NCI-H226 (cell line): ENCODE measurements at places on chromosomes 6 and 20.
A peak's percentile ranks its signal among the peaks of the same experiment; 100 is the strongest.

- DNase-seq: peak; percentile 45
Observed at GRCh38 chr6:140784573-140784972, 1348.2 kb upstream of the GJE1 start.

- no peak for DNase-seq
Observed at GRCh38 chr6:164109770-164110140, 695.2 kb downstream of the QKI start.

- no peak for DNase-seq
Observed at GRCh38 chr6:15254070-15254975, 8.5 kb downstream of the JARID2 start.

DNA sequence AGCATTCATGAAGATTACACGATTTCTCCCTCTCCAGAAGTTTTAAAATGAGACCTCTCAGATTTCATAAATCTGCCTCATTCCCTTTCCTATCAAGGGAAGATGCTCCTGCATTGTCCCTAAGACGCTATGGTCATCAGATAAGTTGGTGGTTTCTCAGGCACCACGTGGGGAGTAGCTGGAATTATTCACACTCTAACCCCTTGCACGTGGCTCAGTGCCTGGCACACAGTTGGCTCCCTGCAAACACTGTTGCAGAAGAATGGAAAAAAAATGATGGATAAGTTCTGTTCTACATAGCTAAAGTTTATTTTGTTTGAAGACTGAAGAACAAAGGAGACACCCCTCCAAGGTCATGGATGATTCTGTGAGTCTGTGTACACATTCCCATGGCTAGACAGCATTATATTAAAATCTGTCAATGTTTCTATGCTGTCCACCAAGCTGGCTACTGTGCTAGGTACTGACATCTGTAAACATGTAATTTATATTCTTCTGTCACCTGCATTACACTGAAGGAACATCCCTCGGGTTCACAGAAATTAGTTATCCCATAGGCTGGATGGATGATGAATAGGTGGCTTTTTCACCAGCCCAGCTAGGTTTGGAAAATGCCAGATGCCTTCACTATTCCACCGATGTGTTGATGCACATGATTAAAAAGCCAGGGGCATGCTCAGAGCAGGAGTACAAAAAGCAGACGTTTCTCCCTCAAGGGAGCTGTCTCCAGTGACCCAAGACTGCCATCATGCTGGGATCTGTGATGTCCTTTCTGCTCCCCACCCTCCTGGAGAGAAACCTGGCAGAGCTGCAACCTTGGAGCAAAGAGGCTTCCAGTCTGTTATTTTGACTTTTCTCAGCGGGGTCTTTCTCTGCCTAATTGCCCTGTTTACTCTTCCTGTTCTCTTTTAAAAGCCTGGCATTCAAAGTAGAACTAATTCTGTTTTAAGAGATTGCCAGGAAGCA lies 610.5 kb downstream of the UTRN start:
- DNase-seq: no peak

DNA sequence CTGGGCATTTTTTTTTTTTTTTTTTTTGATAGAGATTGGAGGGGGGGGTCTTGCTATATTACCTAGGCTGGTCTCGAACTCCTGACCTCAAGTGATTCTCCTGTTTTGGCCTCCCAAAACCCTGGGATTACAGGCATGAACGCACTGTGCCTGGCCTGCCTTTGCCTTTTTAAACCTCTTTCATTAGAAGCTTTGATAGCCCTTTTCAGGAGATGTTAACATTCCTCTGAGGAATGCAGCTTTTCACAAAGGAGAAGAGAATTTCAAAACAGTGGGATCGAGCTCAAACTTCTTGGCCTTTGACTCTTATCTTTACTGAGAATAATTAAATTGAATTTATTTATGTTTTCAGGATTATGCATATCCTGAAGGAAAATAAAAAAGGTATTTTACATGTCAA lies 31.3 kb downstream of the SLC26A8 start:
- DNase-seq: no peak

DNA sequence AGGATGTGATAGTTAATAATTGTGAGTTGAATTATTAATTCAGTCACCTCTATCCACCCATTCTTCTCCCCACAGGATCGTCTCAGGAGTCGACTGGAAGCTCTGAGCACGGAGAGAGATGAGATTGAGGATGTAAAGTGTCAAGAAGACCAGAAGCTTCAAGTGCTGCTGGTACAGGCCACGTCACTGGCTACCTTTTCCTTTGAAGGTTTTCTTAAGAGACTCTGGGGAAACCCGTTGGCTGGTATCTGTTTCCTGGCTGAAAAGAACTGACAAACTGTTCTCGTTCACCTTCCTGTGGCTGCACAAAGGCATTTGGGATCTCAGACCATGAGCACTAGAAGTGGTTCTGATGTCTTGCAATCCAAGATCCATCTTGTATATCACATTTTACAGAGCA lies 3.8 kb downstream of the TRIM15 start:
- no peak for DNase-seq

DNA sequence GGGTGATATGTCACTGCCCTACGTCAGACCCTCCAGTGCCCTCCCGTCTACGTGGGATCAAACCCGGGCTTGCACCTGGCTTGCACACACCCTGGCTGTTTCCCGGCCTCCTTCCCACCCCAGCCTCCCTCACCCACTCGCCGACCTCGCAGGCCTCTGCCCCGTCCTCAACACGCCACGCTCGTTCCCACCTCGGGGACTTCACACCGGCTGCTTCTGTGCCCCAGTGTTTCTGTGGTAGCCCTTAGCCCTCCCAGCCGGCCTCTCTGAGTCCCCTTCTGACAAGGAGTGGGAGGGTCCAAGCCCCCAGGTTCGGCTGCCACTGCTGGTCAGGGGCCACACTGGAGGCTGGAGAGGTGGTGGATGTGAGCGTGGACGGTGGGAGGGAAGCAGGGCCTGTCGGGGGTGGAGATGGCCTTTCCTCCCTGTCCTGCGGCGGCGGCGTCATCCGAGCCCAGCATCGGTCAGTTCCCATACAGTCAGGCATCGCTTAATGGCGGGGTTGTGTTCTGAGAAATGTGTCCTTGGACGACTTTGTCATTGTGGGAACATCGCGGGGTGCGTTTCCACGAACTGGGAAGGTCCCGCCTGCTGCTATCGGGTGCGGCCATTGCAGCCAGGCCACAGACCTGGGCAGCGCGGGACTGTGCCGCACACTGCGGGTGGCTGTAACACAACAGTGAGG lies 11.4 kb upstream of the KIF25 start:
- DNase-seq: no peak

DNA sequence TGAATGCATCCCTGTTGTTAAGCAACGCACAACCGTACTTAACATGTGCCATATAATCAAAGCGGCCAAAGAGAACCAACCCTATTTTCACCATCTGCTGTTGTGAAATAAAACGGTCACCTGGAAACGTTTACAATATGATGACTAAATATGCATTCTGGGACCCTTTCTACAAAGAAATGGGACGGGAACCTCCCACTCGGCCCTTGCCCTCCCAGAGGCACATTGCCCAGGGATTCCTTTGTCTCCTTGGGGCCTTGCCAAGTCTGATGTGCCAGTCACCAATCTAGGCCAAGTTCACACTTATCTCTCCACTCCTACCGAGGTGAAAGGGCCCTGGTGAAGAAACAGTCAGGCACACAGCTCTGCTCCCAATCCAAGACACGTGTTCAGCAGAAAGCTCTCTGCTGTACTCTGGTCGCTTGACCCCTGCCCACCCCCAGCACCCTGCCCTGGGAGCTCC lies 427.4 kb upstream of the JARID2 start:
- DNase-seq: peak; percentile 22

DNA sequence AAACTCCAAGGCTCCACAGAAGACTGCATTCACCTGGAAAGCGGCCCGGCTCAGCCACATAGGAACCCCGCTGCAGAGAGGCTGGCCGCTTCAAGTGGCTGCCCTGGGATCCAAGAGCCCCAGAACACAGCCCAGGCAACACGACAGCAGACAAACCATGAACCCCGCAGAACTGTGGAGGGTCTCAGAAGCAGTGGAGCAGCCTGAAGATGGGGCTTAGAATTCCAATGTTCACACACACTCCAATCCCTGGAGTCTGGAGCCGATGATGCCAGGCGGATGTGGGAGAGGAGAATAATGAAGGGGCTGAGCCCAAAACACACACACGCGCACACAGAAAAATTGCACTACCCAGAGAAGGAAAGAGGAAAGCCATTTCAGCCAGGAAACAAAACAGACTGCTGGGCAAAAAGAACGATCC lies 52.4 kb downstream of the NINL start:
- no peak for DNase-seq

DNA sequence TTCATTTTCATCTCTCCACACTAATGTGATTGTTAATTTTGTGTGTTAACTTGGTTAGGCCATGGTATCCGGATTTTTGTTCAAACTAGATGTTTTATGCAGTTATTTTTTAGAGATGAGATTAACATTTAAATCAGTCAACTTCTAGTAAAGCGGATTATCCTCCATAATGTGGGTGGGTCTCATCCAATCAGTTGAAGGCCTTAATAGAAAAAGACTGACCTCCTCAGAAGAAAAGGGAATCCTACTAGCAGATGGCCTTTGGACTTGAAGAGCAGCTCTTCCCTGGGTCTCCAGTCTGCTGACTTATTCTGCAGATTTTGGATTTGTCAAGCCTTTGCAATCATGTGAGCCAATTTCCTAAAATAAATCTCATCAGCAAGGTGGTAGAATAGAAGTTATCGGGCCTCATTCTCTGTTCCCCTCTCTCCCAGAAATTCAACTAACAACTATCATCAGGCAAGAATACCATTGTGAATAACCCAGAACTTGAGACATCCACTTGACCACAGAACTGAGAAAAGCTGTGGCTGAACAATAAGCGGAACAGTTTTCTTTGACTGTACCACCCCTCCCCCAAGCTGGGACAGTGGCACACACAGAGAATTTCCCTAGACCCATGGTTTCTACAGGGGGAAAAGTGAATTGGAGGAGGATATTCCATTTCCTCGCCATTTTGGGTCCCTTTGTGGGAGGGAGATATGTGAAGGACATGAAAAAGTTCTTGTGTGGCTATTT lies 323.0 kb downstream of the UTRN start:
- no peak for DNase-seq

GRCh38 chr20:63652192-63652980 lies 838 bp downstream of the STMN3 start:
- peak; percentile 75 for DNase-seq

DNA sequence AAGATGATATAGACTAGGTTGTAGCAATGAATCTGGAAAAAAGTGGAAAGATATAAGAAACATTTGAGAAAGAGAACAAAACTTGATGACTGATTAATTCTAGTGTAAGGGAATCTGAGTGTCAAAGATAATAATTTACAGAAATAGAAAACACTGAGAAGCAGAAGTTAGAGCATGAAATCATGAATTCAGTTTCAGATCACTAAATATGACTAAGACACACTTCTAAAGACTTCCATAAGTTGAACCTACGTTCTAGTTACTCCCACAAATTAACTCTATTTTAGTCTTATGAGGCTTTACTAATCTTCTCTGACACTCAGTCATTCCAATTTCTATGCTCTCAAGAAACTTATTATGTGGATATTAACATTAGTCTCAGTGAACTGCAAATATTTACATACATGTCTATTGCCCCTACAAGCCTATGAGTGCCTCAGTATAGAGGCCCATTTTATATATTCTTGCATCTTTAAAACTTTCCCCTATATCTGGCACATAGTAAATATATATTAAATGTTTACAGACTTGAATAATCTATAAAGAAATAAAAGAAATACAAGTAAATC lies 30.4 kb downstream of the IBTK start:
- DNase-seq: no peak

DNA sequence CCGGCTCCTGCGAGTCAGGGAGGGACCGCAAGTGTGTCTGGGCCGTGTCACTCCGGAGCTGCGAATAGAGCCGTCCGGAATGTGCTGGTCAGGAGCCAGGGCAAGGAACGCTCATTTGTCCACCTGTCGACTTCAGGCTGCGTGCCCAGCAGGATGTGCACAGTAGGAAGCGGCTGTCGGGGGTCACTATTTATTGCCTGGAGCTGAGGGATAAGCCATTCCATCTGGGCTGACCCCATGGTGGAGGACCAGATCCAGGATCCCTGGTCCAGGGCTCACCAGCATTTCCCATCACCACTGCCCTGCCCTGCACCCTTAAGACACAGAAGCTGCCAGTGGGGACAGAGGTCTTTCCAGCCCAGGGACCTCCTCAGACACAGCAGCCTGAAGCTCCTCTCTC lies 14.7 kb downstream of the NTSR1 start:
- peak; percentile 37 for DNase-seq

- no peak for DNase-seq
Observed at GRCh38 chr6:150149146-150149545, 6.3 kb downstream of the PPP1R14C start.

- no peak for DNase-seq
Observed at GRCh38 chr6:100785982-100786381, 95.1 kb downstream of the ASCC3 start.

DNA sequence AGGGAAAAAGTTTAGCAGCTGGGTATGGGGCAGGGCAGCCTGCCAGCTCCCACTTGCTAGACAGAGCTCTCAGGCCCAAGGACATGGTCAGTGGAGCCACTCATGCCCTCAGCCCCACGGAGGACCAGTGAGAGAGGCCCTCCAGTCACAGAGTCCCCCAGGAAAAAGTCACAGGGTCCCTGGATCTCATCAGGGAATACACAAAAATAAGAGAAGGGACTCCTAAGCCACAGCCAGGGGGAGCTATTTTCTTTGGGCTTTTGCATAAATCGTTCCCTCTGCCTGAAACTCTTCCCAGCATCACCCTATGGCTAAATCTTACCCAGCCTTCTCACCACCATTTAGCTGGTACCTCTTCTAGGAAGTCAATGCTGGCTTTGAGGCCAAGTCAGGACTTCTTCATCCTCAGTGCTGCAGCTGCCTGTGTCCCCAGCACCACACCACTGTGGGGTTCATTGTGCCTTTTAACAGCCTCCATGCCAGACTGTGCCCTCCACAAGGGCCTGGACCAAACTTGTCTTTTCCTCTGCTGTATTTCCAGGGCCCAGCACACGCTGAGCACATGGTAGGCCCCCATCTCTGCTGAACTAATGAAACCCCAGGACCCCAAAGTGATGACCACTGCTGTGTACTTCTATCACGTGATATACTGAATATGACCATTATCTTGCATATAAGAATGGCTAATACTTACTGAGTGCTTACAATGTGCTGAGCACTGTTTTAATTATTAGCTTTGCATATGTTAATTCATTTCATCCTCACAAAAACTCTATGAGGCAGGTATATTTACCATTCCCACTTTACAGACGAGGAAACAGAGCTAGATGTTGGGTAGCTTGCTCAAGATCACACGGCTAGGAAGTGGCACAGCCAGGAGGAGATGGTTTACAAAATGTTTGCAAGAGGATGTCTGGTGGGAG lies 2.0 kb downstream of the ZNF335 start:
- peak; percentile 48 for DNase-seq

DNA sequence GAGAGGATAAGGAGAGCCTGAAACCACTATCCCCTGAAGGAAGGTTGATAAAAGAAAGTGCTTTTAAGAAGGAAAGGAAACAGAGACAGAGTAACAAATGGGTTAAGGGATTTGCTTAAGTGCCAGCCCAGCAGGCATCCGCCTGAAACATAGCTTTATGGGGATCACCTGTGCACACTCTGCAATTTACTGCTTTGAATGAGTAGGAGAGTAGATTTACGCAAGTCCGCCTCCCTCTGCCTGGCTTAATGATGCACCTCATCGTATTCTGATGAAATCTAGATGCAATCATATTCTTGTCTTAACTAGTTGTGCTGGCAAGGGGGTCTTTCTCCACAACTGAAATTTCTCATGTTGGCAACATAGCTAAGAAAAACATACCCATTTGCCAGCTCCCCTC lies 101.1 kb upstream of the ID4 start:
- no peak for DNase-seq

GRCh38 chr6:35061102-35061615 lies 80.0 kb downstream of the TCP11 start:
- no peak for DNase-seq
